ENCODE measurements at places on chromosomes 1 and 21.
A peak's percentile ranks its signal among the peaks of the same experiment; 100 is the strongest.

DNA sequence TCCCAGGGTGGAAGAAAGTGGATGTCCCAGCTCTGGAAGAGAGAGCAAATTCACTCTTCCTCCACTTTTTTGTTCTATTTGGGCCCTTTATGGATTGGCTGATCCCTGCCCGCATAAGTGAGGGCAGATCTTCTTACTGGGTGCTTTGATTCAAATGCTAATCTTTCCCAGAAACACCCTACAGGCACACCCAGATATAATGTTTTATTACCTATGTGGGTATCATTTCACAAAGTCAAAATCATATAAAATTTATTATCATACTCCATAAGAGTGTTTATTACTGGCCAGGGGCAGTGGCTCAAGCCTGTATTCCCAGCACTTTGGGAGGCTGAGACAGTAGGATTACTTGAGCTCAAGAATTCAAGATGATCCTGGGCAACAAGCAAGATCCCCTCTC, 16.9 kb upstream of the PLA2G4A start:
- DNase-seq, result peak; percentile 5

DNA sequence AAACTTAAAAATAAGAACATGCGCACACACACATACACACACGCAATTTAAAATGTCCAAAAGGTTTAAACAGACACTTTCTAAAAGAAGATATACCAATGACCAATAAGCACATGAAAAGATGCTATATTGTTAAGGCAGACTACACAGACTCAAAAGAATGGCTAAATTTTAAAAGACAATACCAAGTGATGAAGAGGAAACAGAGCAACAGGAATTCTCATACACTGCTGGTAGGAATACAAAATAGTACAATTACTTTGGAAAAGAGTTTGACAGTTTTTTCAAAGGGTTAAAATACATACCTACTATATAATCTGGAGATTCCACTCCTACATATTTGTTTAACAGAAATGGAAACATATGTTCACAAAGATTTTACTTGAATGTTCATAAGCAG, 239.6 kb upstream of the SAMSN1 start:
- no peak for DNase-seq

DNA sequence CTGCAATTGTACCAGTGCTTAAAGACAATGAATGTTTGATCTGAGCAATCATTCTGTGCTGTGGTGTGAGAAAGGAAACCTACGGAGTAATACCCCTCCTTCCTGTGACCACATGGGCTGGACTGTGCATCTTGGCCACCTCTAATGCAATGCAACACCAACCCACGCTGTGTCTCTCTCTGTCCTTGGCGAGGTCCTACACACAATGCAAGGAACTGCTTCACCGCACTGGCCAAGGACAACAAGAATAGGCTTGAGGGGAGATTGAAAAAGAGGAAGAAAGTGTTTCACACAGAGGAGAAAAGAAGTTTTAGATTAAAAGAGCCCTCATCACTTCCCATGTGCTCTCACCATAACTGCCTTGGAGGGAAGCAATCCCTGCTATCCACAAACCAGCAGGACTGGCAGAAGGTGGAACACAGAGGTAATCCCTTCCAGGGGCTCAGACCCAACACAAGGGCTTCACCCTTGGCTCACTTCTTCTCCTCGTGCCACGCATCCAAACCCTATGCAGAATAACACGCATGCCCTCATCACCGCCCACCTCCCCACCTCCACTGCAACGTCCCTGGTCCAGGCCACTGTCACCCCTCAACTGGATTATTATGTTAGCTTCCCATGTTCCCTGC, 112.5 kb upstream of the ERG start:
- DNase-seq, result no peak

- no peak for DNase-seq
These were observed 88.4 kb upstream of the PROX1 start for GRCh38 chr1:213899413-213899812.

DNA sequence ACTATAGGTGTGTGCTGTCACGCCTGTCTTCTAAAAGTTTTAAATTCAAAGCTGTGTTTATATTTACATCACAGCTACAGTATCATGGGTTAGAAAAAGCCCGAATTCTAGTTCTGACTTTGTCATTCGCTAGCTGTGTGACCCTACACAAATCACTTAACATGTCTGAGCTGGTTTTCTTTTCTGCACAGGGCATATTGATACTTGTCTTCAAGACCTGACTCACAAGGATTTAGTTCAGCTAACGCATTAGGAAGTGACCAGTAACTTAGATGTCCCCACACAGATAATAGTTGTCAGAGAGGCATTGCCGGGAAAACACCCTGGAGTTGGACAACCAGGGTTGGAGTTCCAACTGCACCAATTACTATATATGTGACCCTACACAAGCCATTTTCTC, 25.9 kb downstream of the GIPC2 start:
- DNase-seq, result no peak

DNA sequence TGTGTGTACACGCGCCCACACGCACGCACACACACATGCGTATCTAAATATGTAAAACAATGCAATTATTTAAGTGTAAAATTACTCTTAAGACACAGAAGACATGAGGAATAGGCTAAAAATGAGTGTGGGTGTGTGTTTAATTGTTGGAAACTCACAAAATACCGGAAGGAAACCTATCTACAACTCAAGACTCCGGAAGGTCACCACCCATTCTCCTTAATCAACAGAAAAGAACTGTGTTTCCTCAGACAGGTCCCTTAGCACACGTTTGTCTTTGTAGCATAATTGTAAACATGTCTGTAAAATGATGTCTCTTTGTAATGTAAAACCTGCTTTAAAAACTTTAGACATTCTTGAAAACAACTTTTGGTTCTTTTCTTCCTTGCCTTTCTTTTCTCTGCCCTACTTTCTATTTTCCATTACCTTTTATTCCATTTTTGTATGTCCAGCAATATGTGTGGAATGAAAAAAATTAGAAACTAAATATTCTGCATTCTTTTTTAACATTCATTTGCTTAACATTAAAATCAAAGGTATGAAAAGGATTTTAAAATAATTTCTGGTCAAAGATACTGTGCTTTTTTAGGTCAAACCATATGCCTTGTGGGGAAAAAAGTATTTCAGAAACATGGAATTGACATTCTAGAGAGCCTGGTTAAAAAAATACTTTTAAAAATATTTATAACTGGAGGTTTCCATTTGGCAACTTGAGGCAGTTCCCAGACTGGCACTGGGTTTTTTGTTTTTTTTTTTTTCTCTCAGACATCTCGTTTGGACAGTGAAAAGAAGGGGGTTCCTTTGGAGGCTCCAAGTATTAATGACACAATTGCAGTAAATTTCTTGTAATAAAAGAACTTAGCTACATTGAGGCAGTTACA, 46.2 kb downstream of the ATP5PF start:
- no peak for DNase-seq

GRCh38 chr1:86259390-86259789, 102.8 kb upstream of the COL24A1 start:
- DNase-seq, result peak; percentile 14

- DNase-seq, result peak; percentile 97
These were observed 536.4 kb downstream of the DPYD start for GRCh38 chr1:97384294-97384968.

DNA sequence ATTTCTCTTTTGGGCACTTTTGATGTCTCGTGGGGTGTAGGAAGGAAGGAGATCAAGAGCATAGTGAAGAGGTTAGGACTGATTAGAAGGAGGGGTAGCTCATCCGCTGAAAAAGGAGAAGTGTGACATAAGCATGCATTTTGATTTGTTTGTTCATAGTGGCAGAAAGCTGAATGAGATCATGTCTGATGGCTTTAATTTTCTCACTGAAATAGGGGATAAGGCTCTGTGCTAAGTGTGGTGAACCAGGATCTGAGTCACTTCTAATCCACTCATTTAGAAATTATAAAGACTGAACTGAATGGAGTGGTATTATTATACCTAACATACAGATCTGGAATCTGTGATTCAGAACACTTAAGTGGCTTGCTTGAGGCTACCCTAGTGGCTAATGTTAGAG, 344.5 kb downstream of the PDE4B start:
- no peak for DNase-seq

DNA sequence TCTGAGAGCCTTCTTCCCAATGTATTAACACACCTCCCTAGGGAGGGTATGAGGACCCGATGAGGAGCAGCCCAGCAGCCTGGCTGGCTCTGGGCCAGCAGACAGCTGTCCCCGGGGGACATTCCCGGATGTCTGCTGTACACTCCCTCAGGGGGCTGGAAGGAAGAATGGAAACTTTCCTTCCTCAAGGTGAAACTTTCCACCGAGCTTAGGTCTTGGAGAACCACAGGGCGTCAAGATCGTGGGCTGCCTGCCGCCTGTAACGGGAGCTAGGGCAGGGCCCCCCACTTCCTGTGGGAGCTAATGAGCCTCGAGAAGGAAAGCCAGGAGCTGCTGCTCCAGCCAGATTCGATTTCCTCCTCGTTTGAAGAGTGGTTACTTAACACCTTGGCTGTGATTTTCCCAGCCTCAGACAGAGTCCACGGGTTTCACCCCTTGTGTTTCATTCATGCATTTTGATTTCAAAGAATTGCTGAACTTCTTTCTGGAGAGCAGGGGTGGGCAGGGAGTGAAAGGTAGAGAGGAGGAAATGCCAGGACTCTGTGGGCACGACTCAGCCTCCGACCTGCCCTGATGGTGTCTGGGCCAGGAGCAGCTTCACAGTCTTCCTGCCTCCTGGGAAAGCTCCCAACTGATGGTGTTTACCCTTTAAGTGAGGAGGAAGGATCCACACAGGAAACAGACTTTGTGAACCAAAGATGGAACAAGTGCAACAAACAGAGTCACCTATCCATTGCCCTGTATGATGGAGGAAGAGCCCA, 29.7 kb downstream of the UBE2T start:
- DNase-seq, result peak; percentile 13

GRCh38 chr1:153626904-153627714, at the start of gene S100A13:
S100A13 (minus strand) TSS chr1:153627505; CDS start chr1:153626472, 1,033 bp downstream.
- peak; percentile 95 for DNase-seq

DNA sequence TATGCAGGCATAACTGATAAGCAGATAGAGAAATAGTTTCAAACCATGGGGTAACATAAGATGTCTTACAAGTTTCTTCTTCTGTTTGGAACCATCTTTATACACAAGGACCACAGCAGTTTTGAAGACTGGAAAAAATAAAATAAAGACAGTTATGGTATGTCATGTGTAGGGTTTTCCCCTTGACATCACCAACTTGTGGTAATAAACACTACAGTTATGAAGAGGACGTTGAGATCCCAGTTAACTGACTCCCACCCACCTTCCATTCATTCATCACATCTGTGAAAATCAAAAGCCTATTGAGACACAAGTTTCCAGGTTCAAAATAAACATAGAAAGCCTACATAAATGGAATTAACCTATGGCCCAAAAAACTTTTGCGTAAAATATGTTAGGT, 92.5 kb upstream of the KRTAP19-8 start:
- DNase-seq, result no peak

DNA sequence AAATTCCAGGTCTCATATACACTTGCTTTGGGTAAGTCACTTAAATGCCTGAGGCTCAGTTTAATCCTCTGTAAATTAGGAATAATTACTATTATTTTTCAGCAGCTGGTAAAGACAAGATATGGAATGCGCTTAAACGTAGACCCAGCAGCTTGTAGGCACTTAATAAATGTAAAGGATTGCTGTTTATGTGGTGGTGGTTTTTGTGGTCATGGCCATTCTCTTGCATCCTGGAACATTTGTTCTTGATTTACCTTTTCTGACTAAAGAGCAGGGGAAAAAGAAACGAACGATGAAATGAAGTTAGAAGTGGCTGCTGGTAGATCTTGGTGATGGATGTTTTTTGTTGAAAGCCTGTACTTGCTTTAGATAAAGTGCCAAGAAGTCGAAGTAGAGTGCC, 195.0 kb upstream of the FOXD3 start:
- no peak for DNase-seq

DNA sequence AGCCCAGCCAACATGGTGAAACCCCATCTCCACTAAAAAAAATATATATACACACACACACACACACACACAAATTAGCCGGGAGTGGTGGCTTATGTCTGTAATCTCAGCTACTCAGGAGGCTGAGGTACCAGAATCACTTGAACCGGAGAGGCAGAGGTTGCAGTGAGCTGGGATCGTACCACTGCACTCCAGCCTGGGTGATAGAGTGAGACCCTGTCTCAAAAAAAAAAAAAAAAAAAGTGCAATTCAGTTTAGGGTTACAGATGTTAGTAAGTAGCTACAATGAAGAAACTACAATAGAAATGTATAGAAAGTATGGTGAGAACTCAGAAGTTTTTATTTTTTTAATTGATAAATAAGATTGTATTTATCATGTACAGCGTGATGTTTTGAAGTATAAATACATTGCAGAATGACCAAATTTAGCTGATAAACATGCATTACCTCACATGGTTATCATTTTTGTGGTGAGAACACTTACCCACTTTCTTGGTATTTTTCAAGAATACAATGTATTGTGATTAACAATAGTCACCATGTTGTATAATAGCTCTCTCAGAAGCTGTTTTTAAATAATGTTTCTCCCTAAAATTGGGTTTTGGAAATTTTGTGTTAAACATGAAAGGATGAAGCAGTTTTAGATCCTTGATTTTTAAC, 17.9 kb downstream of the KDM1A start:
- DNase-seq, result peak; percentile 25

DNA sequence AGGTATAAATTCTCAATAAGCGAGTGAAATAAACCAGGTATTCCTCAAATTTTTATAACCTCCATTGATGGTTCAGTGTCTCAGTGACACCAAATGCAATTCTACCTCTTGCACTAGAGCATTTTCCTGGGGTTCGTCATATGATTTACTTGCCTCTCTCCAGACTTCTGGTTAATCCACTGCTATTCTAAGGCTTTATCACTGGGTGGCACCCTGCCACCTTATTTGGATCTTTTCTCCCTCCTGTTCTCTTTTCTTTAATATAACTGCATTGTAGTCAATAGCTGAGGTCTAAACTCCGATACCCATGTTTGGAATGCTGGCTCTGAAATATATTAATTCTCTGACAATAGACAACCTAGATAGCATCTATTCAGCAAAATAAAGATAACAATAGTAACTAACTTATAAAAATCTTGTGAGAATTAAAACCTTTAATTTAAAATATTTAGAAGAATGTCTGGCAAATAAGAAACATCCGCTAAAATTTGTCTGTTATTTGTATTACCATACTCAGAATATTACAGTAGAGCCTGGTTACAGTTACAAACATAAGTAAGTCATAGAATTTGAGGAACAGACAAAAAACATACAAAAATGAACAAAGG, 436.4 kb downstream of the PLA2G4A start:
- peak; percentile 29 for DNase-seq

DNA sequence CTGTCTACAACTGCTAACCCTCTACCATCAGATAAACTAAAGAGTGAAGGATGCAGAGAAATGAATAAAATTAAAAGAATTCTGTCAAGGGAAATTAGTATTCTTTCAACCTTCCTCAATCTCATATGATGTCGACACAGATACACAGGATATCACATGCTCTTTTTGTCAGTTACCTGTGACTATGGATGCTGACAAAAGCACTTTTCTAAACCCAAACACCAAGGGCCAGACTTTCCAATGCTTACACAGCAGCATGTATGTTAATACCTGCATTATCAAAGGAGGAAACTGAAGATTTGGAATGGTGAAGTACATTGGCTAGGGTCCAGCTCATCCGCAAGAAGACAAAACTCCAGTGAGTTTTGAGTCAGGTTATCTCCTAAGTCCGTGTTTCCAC, 294.0 kb downstream of the SMYD3 start:
- no peak for DNase-seq
